ENCODE measurements at places on chromosomes 13 and 19.

- peaks cover 2% of the 10 kb centered on the region for H3K36me3 ChIP-seq
- DNase-seq: no peak
- no peak overlapping the region for H3K27ac ChIP-seq
- no peaks in the 10 kb centered on the region for H3K4me1 ChIP-seq
Observed at GRCh38 chr19:56377105-56377924, 16.0 kb downstream of the ZNF582 start.

GRCh38 chr13:114015111-114015968 lies 41.5 kb upstream of the C13orf46 start:
- H3K36me3 ChIP-seq: peaks cover 88% of the 10 kb centered on the region
- no peak overlapping the region for H3K27ac ChIP-seq
- no peak overlapping the region for H3K4me3 ChIP-seq
- no peaks in the 10 kb centered on the region for H3K27me3 ChIP-seq

- H3K36me3 ChIP-seq: no peaks in the 10 kb centered on the region
- DNase-seq: no peak
- H3K27ac ChIP-seq: no peak overlapping the region
- H3K27me3 ChIP-seq: no peaks in the 10 kb centered on the region
Observed at GRCh38 chr13:48801255-48801654, 147.5 kb downstream of the CYSLTR2 start.

DNA sequence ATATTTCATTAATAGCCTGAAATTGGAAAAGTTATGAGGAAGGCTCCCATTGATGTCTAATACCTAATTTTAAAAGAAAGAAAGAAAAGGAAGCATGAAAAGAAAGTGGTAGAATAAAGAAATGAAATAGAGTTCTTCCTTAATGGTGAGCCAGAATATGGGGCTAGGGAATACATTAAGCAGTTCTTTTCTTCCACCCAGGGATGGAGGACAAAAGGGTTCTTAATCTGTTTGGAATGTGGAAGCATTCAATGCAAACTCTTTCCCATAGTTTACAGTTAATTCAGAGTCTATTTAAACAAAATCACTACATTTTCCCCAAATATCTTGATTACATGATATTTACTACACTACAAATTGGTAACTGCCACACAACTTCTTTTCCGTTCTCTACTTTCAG lies 18.4 kb upstream of the ZMYM2 start:
- no peaks in the 10 kb centered on the region for H3K27me3 ChIP-seq
- no peaks in the 10 kb centered on the region for H3K36me3 ChIP-seq
- no peak for DNase-seq

DNA sequence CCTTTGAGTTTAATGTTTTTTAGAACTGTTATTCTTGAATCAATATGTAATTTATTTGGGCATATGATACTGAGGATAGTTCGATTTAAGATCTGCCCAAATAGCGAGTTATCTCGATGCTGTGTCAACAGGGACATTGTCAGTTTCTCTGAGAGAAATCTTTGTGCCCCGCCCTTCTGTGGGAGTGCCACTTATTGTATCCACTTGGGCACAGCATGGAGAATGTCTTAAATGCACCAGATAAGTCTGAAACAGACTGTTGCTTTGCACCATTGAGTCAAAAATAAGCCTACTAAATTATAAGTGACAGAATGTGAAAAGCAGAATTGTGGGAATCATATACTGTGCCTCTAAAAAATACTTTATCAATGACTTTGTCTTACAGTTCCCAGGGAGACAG lies 45.6 kb downstream of the RNASEH2B start:
- H3K36me3 ChIP-seq: peaks cover 11% of the 10 kb centered on the region
- no peak for DNase-seq
- H3K27me3 ChIP-seq: no peaks in the 10 kb centered on the region
- H3K4me1 ChIP-seq: peaks cover 5% of the 10 kb centered on the region
- H3K4me3 ChIP-seq: no peak overlapping the region
- no peak overlapping the region for H3K27ac ChIP-seq

- H3K36me3 ChIP-seq: no peaks in the 10 kb centered on the region
- no peak for DNase-seq
- no peak overlapping the region for H3K4me3 ChIP-seq
- H3K27me3 ChIP-seq: no peaks in the 10 kb centered on the region
Observed at GRCh38 chr13:76697288-76697687, 188.9 kb downstream of the KCTD12 start.
